ENCODE measurements at places on chromosomes 16 and 17.

DNA sequence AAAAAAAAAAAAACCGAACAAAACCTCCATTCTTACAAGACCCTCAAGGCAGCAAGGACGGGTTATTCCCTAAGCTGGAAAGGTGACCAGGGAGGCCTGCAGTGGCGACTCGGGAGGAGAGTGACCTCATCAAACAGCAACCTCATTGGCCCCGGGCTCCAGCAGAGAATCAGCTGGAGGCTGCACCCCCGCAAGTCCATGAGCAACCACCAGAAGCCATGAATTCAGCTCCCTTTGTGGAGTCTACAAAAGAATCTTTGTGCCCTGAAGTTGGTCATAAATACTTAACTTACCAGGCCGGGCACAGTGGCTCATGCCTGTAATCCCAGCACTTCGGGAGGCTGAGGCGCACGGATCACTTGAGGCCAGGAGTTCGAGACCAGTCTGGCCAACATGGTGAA is 80.9 kb upstream of the CREBBP start:
- no peak for DNase-seq

DNA sequence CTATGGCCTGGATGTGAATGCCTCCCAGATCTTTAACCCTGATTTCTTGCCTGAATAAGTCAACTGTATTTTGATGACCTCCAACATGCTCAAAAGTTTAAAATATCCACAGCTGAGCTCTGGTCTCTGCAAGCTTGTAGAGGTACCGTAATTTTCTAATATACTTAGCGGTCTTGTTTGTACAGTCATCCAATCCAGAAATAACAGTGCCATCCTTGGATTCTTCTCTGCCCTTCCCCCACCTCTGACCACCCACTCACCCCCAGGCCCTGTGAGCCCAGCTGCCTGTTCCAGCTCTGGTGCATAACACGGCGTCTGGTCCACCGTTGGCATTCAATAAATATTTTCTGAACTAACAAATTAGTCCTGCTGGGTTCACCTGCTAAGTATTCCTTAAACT is 113.1 kb downstream of the SDK2 start:
- no peak for DNase-seq

DNA sequence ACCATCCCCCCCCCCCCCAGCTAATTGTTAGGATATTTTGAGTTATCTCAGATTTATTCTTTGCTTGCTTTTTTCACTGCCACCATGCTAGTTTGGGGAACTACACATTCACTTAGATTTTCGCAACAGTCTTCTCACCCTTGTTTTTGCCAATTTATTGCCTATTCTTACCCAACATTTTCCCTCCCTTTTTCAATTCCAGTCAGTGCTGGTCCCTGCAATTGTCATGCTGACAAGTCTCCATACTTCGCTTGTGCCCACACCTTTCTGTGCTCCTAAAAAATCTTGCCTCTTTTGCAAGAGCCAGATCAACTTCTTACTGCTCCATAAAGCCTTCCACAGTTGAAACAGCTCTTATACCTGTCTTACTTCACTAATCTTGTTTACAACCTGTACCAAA is 16.3 kb downstream of the TNRC6A start:
- no peak for DNase-seq

GRCh38 chr16:15502041-15502725 is 67.8 kb downstream of the BMERB1 start:
- DNase-seq, result no peak
